Muscle of back (tissue), 13 donors: ENCODE measurements at places on chromosomes 16 and 17.
A peak's percentile ranks its signal among the peaks of the same experiment; 100 is the strongest.

DNA sequence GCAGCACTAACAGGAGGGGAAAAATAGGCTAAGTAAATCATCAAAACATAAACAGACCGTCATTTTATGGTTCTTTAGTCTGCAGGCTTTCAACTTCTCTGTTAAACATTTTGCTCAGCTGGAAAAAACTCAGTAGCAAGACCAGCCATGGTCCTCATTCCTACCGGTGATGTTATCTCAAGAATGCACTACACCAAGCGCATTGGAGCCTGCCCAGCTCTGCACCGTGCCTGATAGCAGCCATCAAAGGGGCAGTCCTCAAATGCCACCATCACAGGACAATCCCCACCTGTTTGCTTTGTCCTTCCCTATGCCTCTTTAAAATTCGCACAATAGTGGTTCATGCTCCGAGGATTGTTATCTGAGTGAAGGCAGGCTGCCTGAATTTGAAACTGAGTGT is 181.5 kb upstream of the MON1B start:
- DNase-seq = no peak

GRCh38 chr17:34827008-34827407 is 134.3 kb downstream of the CCT6B start:
- DNase-seq = no peak

DNA sequence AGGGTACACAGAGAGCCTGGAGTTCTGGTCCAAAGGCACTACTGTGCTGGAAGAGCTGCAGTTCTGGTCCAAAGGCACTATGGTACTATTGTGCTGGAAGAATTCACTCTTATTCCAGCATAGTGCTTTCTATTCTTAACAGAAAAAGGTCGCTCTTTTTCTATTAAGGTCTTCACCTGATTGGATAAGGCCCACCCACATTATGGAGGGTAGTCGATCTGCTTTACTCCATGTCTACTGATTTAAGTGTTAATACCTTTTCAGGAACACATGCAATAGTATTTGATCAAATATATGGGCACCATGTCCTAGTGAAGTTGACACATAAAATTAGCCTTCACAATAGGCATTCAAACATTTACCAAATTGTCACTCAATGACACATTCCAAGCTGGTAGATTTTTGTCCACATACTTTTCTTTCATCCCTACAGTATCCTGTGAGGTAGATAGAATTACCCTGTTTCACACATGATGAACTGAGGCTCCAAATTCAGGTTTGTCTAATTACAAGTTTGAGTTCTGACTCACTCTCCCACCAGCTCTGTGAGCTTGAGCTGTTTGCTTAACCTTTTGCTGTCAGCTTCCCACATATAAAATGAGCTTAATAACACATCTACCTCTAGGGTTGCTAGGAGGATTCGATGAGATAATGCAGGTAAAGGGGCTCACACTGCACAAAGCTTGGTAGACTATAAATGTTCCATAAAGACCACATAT is 129.9 kb downstream of the AIPL1 start:
- no peak for DNase-seq

DNA sequence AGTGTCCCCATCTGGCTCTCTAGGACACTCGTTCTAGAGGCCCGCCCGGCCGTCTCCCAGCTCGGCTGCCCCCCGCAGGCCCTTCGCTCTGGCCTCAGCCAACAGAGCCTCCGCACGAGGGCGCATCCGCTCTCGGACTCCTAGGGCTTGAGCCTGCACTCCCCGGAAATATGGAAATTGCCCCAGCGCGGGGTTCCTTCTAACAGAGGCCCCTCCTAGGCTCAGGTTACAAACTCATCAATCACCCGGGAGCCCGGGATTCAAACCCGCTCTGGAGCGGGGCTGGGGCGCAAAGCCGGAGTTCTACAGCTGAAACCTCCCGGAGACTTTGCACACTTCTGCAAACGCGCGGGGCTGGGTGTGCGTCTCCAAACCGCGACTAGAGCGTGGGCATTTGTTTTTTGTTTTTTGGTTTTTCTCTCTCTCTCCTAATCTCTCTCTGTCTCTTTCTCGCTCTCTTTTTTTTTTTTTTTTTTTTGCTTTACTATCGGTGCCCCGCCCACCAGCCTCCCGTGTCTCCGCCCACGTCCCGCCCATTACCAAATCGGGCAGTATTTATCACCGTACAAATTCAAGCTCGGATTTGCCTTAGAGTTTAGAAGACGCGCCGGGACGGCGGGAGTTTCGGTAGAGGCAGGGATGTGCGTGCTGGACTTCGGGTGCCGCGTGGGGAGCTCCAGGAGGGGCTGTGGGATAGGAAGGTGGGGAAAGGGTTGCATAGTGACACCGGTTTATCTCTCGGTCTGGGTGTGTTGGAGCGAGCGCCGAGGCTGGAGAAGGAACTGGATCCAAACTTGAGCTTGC is 2.4 kb upstream of the FOXL1 start:
- peak; percentile 55 for DNase-seq

DNA sequence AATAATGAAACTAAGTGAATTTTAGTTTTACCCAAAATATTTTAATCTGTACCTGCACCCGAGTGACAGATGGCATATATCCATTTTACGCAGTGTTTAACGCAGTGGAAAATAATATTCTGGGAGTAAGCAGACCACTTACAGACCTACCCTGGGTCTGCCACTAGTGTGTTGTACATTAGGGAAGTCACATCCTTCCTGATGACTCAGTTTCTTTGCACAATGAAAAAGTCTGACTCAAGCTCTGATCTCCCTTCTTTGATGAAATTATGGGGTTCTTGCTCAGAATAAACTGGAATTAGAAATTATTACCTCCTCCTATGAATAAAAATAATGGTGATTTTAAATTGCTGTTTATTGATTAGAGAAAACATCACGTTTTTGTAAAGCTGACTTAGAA is 123.2 kb upstream of the AXIN2 start:
- DNase-seq = no peak

- no peak for DNase-seq
Measured at GRCh38 chr16:85707528-85708095, 18.9 kb upstream of the GINS2 start.

- DNase-seq = no peak
Measured at GRCh38 chr17:74937064-74938051, 1.7 kb downstream of the OTOP3 start.

GRCh38 chr17:78058581-78058980 is 70.0 kb downstream of the TMC6 start:
- no peak for DNase-seq
